ENCODE measurements at places on chromosomes 3 and 15.

GRCh38 chr15:43465100-43465499 lies 27.9 kb downstream of the TP53BP1 start:
- no peak for DNase-seq

DNA sequence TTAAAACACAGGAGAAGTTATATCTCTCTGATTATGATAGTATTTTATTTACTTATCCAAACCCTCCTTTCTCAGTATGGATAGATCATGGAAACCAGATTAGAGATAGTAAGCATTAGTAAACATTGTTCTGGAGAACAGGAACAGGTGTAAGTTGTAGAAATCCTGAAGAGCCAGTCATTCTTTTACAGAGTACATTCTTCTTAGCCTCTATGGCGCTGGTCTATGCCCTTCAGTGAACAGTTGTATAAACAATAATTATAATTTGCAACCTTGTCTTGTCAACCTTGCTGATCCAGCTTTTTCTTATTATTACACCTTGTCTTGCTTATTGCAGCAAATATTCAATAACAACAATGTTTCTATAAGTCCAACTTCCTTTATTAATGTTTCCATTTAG lies 47.4 kb downstream of the SLC15A2 start:
- no peak for DNase-seq

DNA sequence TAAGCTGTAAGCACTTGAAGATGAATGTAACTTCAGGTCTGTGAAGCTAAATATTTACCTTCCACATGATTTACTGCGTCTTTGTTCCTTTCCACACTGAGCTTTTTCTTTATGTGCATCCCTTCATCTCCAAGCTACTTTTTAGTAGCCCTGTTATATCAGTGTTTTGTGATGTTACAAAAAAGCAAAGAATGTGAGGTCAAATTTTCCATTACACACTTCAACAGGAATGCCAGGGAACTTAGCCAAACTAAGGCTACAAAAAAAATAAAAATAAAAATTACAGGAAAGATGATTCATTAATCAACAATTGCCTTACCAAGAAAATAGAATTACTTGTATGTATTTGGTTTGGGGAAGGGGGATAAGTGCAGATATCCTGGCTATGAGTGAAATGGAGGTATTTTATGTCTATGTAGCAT lies 73.0 kb downstream of the FILIP1L start:
- no peak for DNase-seq

DNA sequence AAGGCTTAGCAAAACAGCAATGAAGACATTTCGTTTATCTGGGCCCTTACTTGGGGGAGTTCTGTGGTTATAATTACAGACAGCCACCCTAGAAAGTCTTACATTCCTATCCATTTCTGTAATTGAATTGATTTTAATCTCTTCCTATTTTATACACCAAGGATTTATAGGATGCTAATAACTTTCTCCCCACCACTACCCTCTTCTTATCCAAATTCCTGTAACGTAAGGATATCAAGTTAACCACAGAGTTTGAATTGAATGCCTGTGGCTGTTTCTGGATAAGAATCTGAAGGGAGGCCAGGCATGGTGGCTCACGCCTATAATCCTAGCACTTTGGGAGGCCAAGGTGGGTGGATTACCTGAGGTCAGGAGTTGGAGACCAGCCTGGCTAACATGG lies 78.6 kb downstream of the MLH1 start:
- DNase-seq, result no peak

GRCh38 chr15:98860281-98861041 lies 147.1 kb downstream of the PGPEP1L start:
- DNase-seq, result no peak

GRCh38 chr3:46228260-46229242 lies 13.7 kb upstream of the CCR3 start:
- DNase-seq, result no peak

DNA sequence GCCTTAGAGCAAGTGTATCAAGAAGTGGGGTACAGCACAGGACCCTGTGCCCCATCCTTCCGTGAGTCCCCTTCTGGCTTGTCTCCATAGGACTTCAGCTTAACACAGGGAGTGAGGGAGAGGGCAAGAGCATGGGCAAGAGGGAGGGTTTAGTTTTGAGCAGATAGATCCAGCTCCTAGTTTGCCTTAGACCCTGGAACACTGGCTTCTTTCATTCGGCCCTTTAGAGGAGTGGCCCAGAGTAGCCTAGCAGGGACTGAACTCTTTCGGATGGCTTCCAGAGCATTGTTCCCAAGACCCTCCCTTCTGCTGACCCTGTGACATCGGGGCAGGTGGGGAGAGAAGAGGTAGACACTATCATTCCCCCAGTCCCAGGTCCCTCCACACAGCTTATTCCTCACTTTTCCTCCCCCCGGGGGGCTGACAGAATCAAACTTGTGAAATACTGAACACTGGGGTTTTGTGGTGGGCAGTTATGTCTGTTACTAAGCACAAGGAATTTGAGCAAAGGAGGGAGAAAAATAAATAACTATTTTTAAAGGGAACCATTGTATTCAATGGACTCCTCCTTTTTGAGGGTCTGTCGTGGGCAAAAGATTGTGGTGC lies 289.6 kb upstream of the C2CD4B start:
- no peak for DNase-seq

DNA sequence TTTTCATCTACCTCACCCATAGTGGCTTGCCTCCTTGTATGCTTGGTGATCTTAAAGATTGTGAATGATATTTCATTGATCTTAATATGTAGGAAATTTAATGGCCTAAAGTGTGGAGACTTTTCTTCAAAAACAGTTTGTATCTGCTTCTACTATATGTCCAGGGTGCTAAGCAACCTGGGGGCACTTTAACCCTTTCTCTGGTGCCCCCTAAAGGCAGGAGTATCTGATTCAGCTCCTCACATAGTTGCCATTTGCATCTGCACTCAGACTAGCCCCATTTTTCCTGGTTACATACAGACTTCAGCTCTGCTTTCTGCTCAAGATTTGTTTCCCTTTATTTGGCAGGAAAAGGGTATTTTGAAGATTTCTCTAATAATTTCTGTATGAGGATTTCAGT lies 5.2 kb upstream of the PFN2 start:
- no peak for DNase-seq

DNA sequence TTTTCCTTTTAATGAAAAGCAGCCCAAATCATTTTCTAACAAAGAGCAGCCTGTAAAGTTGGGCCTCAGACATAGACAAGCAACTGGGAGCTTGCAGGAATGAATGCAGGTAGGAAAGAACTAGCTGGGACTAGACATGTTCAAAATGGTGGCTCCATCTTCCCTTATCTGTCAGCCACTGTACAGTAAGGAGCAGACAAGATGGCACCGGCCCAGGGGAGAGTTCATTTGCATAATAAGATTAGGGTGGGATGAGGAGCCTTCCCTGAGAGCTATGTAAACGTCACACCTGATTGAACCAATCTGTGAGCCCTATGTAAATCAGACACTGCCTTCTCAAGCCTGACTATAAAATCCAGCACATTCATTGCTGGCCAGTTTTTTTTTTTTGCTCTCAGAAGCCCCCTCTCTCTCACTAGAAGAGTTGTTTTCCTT lies 59.7 kb upstream of the GK5 start:
- peak; percentile 1 for DNase-seq

DNA sequence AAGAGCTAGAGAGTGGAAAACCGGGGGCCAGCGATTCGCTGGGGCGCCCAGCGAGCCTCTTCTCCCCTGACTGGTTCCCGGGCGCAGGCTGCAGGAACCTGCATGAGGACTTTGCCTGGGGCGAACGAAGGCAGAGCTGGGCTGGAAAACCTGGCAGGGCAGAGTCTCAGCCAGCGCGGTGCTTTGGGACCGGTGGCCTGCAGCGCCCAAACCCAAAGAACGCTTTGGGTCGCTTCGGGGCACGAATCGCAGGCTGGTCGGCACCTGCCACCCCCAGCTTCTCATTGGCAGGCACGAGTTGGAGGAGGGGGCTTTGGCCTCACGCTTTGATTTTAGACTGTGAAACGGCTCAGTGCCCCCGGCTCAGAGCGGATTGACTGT lies 3.0 kb downstream of the ONECUT1 start:
- DNase-seq, result no peak

DNA sequence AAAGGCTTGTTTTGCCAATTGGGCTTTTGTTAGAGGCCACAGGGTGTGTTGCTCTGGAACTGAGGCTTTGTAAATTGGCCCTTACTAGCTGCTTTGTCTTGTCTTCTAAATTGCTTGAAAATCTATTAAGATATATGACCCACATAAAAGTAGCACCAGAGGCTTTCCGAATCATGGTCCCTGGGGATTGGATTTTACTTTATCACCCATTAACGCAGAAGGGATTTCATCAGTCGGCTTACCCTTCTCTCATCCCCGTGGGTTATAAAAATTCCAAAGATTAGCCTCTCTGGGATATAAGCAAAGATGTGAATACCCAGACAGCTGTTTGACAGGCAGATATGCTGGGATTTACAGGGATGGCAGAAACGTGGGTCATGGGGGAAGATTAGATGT lies 98.3 kb upstream of the CHL1 start:
- DNase-seq, result no peak

- no peak for DNase-seq
Measured at GRCh38 chr3:181541414-181541813, 170.3 kb upstream of the SOX2 start.

GRCh38 chr3:112640276-112640929 lies 540 bp downstream of the CCDC80 start:
- no peak for DNase-seq

GRCh38 chr3:31724651-31725050 lies 191.9 kb downstream of the STT3B start:
- no peak for DNase-seq

DNA sequence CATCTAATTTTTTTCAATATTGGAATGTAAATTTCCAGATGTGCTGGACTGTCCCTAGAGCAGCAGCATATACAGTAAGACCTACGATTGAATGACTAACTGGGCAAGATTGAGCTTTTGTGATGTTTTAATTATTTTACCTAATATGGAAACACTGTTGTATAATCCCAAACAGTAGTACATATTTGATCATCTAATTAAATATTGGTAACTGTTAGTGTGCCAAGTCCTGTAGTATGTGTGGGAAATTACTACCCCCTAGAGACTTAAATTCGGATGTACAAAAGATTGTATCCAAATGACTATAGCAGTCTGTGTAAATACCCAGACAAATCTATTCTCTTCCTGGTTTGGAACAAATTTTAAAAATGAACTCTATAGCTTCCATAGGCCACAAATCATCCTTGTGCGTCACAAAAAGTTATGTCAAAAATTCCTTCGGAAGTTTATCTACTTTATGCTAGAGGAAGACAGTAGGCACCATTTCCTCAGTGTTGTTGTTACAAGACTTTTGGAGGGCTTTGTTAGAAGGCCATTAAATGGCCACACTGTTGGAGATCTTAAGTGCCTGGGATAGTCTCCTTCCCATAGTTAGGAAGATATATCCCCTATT lies 41.6 kb downstream of the NKIRAS1 start:
- no peak for DNase-seq

DNA sequence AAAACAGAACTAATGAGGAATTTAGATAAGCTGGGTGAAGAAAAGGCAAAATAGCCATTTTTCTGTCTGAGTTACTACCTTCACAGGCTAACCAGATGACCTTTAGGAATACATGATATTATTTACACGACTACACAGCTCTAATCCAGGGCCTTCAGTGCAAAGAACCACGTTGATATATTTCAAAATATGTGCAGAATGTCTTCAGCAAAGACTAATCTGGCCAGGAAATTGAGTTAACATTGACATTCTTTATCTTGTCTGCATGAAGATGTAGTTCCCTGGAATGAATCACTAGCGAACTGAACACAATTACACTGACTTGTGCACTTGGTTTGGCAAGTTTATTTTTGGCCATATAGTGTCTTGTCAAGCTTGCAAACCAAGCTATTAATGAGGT lies 41.5 kb downstream of the PDHB start:
- no peak for DNase-seq

GRCh38 chr15:51132384-51133139 lies 37.9 kb upstream of the TNFAIP8L3 start:
- DNase-seq, result peak; percentile 11

DNA sequence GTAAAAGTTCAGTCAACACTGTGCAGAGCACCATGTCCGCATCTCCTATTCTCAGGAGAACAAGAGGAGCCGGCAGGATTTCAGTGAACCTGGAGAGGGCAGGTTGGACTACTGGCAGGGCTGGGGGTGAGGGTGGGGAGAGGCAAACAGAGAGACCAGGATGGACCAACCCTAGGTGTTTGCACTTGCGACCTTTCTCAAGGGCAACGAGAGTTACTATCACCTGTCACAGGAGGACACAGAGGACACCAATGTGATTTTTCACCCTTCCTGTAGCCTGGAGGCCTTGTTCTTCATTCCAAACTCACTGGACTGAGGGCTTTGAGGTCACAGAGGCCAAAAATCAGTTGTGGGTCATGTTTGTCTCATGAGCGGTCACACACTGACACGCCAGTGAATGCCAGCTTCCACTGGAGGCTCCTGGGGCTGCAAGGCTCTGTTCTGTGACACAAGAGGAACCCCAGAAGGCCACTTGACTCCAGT lies 89.5 kb downstream of the CPN2 start:
- DNase-seq, result no peak

GRCh38 chr3:70829092-70829491 lies 516.7 kb upstream of the MDFIC2 start:
- DNase-seq, result no peak

GRCh38 chr3:66722675-66723074 lies 221.9 kb upstream of the LRIG1 start:
- DNase-seq, result no peak

GRCh38 chr15:32956006-32956405 lies 238.2 kb downstream of the GREM1 start:
- peak; percentile 22 for DNase-seq

DNA sequence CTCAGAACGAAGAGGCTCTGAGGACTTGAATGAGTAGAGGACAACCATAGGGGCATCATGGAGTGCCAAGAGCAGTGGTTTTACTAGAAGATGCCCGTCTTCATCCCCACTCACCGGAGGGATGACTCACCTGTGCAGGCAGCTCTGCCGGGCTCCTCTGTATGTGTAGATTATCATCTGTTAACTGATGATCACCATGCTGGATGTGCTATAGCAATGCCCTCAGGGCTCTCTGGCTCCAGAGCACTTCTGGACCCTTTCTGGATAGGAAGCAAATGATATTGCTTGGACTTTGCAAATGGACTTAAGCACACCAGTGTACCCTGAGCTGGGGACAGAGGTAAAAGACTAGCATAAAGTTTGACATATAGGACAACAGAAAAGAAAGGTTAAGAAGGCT lies 10.2 kb upstream of the TGFBR2 start:
- no peak for DNase-seq

GRCh38 chr3:108329508-108329907 lies 33.2 kb downstream of the HHLA2 start:
- no peak for DNase-seq

DNA sequence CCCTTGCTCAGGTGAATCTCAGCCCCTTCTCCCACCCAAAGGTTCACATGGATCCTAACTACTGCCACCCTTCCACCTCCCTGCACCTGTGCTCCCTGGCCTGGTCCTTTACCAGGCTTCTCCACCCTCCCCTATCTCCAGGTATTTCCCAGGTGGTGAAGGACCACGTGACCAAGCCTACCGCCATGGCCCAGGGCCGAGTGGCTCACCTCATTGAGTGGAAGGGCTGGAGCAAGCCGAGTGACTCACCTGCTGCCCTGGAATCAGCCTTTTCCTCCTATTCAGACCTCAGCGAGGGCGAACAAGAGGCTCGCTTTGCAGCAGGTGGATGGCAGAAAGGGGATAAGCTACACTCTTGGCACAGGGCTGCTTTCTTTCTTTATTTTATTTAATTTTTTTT lies 4.5 kb downstream of the FAM131A start:
- DNase-seq, result no peak
